Hindlimb muscle (tissue), 1 donor: ENCODE measurements at places on chromosomes 3 and 15.

DNA sequence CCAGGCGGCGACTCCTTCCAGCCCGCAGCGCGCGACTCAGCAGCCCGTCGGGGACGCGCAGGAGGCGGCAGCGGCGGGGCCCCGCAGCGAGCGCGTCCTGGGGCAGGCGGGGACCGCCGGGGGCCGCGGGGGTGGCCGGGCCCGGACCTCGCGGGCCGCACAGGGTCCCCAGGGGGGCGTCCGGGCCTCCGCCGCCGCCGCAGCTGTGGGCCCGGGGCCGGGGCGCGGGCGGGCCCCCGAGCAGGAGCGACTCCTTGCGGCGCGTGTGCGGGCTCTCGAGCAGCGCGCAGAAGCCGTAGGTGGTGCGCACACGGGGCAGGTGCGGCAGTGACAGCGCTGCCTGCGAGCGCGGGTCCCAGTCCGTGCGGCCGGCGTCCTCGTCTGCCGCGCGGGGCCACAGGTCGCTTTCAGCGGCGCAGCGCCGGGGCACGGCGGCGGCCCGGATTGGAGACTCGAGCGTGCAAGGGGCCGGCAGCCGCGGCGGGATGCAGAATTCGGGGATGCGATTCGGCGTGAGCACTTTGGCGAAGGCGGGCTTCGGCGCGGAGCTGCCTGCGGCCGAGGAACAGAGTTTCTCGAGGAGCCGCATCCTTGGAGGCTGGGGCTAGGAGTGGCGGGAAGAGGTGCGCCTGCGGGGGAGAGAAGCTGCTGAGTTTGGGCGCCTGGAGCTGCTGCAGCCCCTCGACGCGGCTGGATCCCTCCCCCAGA lies 535 bp downstream of the C2CD4B start:
- DNase-seq, result no peak

GRCh38 chr3:76065964-76066363 lies 280.6 kb upstream of the ZNF717 start:
- no peak for DNase-seq

GRCh38 chr3:125107861-125108567 lies 52.2 kb upstream of the HEG1 start:
- DNase-seq, result no peak

DNA sequence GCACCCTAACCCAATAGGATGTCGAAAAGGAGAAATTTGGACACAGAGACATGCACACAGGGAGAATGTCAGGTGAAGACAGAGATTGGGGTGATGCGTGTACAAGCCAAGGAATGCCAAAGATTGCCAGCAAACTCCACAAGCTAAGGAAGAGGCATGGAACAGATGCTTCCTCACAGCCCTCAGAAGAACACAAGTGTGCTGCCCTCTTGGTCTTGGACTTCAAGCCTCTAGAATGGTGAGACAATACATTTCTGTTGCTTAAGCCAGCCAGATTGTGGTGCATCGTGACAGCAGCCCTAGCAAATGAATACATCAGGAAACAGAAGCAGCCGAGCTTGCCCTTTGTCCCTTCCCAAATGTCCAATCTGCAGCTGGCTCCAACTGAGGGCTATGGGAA lies 23.7 kb upstream of the ARL8B start:
- no peak for DNase-seq

DNA sequence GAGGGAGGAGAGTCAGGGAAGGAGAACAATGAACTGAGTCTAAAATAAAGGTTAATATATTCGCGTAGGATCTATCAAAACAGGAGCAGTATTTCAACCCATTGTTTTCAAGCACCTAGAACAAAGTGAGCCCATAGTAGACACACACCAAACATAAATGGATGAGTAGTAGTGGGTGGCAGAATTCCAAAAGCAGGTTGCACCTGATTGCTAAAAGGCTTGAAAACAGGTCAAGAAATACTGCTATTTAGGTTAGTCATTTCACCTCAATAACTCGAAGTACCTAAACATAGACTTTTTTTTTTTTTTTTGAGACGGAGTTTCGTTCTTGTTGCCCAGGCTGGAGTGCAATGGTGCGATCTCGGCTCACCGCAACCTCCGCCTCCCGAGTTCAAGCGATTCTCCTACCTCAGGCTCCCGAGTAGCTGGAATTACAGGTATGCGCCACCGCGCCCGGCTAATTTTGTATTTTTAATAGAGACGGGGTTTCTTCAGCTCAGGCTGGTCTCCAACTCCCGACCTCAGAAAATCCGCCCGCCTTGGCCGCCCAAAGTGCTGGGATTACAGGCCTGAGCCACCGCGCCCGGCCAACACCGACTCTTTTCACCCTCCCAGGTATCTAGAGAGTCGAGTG lies 855 bp upstream of the ABHD5 start:
- DNase-seq, result no peak

- DNase-seq, result no peak
Measured at GRCh38 chr15:69119683-69120395, 40.6 kb upstream of the GLCE start.

- no peak for DNase-seq
Measured at GRCh38 chr15:26651909-26652308, 121.0 kb downstream of the GABRB3 start.

GRCh38 chr3:30231277-30232141 lies 374.9 kb upstream of the TGFBR2 start:
- no peak for DNase-seq

DNA sequence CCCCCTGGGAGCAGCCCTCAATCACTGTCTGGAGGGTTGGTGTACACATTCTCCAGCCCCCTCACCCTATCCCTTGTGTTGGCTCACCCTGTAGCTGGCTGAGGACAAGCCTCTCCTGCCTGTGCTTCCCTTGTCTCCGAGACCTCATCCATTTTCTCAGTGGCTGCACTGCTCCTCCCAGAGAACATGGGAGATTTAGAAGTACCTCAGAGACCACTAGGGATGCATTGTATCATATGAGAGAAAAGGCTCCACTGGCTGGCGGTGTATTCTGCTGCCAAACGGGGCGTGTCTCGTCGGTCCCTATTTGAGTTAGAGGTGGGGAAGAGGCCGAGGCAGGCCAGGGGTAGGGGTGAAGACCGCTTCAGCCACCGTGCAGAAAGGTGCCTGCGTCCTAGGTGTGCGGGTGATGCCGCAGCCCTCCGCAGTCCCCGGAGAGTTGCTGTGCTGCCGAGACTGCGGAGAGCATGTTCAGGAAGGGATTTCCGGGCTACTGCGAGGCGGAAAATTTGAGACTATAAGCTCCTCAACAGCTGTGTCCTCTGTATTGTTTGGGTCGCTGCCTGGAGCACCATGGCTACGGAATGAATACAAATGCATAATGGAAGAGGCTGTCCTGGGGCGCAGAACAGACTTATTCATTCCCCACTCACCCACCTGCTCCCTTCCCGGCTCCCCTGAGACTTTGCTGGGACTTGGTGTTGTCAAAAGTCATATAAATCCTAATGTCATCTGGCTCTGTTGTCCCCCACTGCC lies 43.8 kb downstream of the SPSB4 start:
- DNase-seq, result peak; percentile 97

DNA sequence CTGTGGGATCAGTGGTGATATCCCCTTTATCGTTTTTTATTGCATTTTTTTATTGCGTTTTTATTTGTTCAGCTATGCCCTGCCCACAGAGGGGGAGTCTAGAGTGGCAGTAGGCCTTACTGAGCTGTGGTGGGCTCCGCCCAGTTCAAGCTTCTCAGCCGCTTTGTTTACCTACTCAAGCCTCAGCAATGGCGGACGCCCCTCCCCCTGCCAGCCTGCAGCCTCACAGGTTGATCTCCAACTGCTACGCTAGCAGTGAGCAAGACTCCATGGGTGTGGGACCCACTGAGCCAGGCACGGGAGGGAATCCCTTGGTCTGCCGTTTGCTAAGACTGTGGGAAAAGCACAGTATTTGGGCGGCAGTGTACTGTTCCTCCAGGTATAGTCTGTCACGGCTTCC lies 500.6 kb upstream of the MCTP2 start:
- no peak for DNase-seq

- no peak for DNase-seq
Measured at GRCh38 chr15:88586401-88587162, 34.6 kb upstream of the AEN start.

DNA sequence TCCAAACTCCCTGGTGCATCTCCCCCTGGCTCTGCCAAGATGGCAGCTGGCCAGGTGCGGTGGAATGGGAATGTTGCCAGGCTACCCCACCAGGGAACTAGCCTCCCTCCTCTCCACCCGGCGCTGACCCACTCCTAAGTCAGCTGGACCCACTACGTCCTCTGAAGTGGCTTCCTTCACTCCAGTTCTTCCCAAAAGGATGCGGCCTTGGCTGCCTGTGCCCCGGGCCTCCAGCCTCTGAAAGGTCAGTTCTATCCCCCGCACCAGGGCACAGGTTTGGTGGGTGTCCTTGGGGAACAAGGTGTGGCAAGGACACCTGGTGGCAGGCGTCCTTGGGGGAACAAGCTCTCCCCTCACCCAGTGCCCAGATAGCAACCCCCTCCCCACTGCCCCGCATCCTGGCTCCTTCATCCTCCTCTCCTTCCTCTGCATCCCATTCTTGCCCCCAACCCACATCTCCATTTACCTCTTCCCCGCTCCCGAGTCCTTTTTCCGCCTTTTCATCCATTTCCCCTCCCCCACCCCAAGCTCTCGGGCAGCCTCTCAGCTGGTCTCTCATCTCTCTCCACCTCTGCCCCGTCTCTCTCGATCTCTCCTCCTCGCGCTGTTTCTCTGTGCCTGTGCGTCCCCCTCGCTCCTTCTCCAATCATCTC lies 54.0 kb downstream of the LHFPL4 start:
- no peak for DNase-seq

DNA sequence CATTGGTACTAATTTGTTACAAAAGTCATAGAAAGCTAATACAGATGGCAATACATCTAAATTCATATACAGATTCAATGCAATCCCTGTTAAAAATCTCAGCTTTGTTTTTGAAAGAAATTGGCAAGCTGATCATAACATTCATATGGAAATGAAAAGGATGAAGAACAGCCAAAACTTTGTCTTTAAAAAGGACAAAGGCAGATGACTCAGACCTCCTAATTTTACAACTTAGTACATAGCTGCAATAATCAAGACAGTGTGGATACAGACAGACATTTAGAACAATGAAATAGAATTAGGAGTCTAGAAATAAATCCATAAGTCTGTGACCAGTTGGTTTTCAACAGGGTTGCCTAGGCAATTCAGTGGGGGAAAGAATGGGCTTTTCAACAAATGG lies 63.3 kb downstream of the AQP9 start:
- DNase-seq, result no peak

DNA sequence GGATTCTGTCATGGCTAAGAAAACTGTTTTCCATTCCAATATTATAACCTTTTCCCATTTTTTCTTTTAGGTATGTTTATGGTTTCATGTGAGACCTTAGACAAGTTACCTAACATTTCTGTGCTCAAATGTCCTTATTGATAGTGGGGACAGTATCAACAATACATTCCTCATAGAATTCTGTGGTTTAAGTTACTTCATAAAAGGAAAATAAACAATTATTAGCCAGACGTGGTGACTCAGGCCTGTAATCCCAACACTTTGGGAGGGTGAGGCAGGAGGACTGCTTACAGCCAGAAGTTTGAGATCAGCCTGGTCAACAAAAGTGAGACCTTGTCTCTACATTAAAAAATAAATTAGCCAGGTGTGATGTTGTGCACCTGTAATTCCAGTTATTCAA lies 436.8 kb upstream of the CNTN4 start:
- DNase-seq, result no peak

DNA sequence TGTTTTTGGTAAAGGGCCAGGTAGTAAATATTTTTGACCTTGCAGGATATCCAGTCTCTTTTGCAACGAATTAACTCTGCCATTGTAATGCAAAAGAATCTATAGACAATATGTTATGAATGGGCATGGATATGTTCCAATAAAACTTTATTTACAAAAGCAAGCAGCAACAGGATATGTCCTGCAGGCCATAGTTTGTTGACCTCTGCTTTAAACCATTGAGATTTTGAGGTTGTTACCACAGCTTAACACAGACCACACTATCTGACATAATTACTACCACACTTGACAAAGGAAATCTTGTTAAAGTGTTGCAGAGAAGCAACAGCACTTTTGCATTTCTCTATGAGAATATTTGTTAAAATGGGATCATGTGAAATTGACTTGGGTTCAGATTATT lies 349.3 kb downstream of the ERC2 start:
- DNase-seq, result no peak
